Amniotic epithelial cell (primary cell): ENCODE measurements at places on chromosomes 7 and 10.

DNA sequence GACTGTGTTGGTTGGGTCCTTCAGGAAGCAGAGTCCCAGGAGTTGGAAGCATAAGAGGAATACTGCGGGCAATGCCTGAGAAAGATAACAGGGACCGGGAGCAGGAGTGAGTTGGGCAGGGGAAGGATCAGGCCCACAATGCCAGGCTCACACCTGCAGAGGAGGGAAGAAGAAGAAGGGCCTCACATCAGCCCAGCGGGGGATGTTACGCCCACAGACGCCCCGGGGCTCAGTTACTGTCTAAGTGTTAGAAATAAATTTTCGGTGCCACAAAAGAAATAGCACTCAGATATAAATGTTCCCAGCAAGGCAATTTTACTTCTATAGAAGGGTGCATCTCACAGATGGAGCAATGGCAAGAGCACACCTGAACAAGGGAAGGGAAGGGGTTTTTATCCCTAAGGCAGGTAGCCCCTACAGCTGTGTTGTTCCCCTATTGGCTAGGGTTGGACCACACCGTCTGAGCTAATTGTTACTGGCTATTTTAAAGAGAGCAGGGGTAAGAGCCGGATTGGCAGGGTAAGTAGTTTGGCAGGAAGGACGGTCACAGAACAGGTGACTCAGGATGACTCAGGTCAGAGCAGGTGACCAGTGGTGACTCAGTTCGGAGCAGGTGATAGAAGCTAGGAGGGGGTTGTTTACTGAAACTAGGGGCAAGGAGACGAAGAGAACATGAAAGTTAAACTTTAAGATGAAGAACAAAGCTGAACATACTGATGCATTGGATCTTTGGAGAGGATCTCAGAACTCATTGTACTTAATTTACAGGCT, at the start of gene NOS3:
Gene NOS3 (plus strand): TSS at position 602 of the 771 bp plus-strand sequence. CDS start 2,787 bp downstream, outside the sequence.
- no peak for DNase-seq

GRCh38 chr10:93080350-93081046, 6.8 kb downstream of the CYP26A1 start:
- DNase-seq, result peak; percentile 35

- no peak for DNase-seq
Measured at GRCh38 chr10:86262688-86263181, 103.9 kb downstream of the GRID1 start.

- no peak for DNase-seq
Measured at GRCh38 chr7:142153400-142153799, 41.9 kb downstream of the MGAM2 start.

DNA sequence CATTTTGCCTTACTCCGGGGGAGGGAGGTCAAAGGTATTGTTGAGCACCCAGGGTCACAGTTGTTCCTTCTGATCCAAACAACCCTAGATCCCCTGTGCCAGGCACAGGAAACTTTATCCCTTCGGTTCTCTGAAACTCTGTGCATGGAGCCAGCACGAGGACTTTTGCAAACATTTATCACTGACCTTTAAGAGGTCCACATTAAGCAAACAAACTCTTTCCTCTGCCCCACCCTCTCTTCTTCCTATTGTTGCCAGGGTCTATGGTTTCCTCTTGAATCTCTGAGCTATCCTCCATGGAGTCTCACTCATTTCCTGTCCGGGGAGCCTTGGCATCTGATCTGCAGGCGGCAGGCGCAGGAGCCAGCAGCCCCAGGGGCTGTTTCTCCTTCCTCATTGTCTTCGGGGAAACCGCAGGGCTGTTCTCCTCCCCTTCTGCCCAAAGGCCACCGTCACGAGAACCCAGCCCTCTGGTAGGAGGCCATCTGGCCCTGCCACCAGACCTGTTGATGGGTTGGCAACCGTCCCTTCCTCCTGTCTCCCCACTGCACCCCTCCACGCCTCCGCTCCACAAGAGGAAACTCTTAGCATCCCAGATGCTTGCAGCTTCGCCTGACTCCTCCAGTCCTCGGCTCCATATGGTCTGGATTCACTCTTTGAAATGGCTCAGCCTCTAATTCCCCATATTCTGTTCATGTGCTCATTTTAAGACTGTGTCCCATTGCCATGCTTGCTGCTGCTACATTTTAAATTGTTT, 327.3 kb upstream of the NRP1 start:
- no peak for DNase-seq

- no peak for DNase-seq
Measured at GRCh38 chr10:76049581-76050290, 618.3 kb downstream of the LRMDA start.

GRCh38 chr7:132443761-132444520, 132.3 kb downstream of the PLXNA4 start:
- no peak for DNase-seq

GRCh38 chr10:33594475-33594874, 260.0 kb upstream of the NRP1 start:
- DNase-seq, result no peak

GRCh38 chr10:105964009-105964408, 1200.5 kb downstream of the SORCS1 start:
- DNase-seq, result no peak

DNA sequence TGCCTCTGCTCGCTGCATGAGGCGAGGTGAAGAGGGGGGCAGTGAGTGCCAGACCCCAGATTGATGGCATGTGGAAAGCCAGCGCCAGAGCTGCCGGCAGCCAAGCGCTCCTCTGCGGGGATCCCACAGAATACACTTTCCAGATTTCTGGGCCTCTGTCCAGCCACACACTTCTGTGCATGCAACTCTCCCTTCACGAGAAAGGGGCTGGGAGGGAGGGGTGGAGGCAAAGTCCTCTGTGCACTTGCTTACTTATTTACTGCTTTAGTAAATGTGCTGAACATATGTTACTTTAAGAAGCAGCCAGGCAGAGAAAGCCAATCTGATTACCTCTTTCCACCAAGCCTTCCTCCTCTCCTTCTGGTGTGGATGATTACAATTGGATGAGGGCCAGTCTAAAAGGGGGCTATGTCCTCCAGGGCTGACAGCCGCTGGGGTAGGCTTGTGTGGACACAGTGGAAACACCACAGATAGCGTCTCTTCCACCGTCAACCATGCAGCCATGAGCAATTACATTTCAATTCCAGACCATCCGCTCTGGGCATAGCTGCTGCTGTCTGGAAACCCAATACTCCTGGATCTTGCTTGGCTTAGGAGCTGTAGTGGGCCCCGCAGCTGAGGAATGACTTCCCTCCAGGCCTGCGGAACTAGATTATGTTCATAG, 322.8 kb upstream of the ANKRD30A start:
- DNase-seq, result peak; percentile 18

GRCh38 chr10:46091080-46091827, 45.2 kb upstream of the MSMB start:
- no peak for DNase-seq

- DNase-seq, result no peak
Measured at GRCh38 chr10:79098596-79099015, 29.8 kb downstream of the ZMIZ1 start.

- no peak for DNase-seq
Measured at GRCh38 chr10:9268176-9268575, 1213.7 kb downstream of the GATA3 start.

GRCh38 chr10:74643596-74643975, 182.8 kb upstream of the KAT6B start:
- no peak for DNase-seq

DNA sequence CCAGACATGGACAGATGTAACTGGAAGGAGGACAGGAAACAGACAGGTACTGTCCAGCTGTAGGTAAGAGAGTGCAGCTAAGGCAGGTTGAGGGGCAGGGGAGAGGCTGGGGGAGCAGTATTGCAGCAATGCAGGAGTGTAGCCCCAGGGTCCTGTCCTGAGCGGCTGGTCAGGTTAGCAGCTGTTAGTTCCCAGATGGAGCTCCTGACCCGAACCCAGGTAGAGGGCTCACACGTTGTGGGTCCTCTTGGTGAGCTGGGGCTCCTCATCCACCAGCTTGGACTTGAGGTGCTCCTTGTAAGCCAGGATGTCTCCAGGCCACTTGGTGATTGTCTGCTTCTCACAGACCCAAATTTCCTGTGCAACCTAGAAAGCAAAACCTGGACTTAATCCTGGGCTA, 3.5 kb upstream of the H2BK1 start:
- no peak for DNase-seq

GRCh38 chr7:65731129-65731528, 141.7 kb upstream of the VKORC1L1 start:
- DNase-seq, result no peak

- DNase-seq, result peak; percentile 87
Measured at GRCh38 chr7:100983451-100984187, 14.3 kb downstream of the MUC12 start.

DNA sequence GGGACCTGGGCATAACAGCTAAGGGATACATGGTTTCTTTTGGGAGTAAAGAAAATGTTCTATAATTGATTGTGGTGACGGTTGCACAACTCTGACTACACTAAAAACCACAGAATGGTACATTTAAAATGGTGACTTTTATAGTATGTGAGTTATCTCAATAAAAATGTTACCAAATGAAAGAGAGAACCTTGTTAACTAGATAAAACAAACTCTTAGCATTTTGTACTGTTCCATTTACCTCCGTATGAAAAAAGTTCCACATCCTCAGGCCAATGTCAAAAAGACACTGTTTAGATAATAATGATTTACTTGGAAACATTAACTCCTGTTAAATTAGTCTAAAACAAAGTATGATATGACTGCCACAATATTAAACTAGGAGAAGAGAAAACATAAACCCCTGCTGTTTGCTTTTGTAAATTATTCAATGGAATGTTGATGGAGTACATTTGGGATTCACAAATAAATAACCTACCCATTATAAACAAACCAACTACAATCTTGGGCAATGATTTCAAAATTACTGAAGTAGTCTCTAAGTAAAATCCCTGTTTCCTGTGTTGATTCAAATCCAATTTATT, 60.7 kb downstream of the SMURF1 start:
- peak; percentile 20 for DNase-seq

GRCh38 chr7:80324032-80324431, 187.8 kb downstream of the GNAT3 start:
- DNase-seq, result peak; percentile 68

GRCh38 chr10:7787150-7787856, 490 bp downstream of the KIN start:
- peak; percentile 29 for DNase-seq

GRCh38 chr10:75016325-75016724, 95.1 kb upstream of the SAMD8 start:
- DNase-seq, result no peak

GRCh38 chr10:30197186-30197585, 137.8 kb upstream of the JCAD start:
- DNase-seq, result no peak

GRCh38 chr7:123961771-123962170, 36.7 kb downstream of the SPAM1 start:
- peak; percentile 20 for DNase-seq

DNA sequence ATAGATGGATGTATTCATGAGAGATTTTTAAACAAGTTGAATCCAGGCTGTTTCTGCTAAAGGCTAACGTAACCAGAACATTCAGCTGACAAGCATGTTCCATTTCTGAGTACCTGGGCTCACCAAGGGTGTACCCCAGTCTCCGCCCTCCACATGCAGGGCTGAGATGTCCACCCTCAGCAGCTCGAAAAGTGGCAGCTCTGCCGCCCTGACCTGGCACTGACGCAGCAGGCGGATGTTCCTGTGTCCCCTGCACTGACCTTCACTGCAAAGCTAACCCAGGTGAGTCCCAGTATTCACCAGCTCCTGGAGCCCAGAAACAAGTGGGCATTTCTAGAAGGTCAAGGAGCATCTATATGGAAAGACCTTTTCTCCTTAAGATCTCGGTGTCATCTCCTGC, 437.4 kb downstream of the PTPRN2 start:
- no peak for DNase-seq

DNA sequence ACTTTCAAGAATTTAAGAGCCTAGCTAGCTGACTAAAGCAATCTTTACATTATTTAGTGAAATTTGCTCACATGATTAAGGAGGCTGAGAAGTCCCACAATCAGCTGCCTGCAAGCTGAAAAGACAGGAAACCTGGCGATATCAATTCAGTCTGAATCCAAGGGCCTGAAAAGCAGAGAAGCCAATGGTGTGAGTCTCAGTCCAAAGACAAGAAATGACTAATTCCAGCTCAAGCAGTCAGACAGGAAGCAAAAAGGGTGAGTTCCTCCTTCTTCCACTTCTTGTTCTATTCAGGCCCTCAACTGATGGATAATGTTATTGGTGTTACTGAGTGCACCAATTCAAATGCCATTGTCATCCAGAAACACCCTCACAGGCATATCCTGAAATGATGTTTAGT, 1231.6 kb upstream of the CELF2 start:
- DNase-seq, result peak; percentile 39

DNA sequence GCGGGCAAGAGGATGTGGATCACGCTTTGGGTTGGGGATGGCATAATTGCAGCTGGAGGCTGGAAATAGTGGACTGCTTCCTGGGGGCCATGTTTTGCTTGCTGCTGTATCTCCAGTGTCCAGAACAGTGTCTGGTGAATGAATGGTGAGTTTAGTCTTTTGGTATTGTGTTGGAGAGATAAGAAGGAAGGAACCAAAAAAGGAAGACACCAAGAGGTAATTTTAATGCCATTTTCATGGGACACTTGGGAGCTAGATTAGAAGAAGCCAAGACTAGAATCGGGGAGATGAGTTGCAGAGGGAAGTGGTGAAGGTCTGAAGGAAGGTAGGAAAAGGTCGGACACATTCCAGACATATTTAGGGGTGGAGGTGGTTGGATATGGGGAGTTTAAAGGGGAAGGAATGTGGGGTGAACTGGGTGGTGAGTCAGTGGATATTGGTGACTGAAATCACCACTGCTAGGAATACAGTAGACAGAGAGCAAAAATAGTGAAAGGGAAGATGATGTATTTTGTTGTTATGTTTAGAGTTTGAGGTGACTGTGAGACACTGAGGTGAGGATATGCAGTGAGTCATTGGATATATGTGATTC, 76.7 kb downstream of the CCNY start:
- peak; percentile 60 for DNase-seq

DNA sequence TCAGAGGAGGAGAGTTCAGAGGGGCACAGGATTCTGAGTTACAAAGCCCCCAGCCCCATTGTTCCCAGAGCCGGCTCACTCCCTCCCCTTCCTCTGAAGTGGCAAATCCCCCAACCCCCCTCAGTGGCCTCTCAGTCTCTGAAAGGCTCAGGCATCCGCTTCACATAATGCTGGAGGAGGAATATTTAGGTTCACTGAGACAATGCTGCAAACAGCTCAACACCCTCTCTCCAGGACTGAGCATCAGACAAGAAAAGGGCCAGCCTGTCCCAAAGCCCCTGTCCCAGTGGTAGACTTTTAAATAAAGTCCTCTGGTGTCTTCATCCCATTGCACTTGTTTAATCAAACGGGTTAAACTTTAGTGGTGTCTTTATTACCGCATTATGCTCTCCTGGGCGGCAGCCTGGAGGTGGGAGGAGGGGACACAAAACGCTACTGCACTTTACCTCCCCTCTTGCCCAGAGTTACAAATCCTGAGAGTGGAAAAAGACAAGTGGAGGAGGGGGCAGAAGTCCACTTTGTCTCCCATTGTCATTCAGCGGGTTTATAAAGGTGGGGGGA, 257.9 kb downstream of the FGFR2 start:
- no peak for DNase-seq

DNA sequence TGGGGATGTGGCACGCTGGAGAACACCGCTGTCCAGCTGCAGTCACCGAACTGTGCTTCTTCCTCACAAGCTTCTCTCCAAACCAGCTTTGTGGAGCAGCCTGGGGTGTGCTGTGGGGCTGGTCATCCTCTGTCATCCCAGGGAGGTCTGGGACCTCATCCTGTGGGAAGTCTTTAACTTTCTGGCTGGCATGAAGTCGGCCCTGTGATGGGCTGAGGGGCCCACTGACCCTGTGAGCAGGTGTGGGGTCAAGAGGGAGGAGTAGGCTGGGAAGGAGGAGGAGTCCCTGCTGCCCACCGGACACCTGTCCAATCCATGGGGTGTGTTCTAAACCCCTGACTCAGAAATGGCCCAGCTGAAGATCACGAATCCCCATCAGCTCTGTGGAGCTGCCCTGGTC, 136.2 kb upstream of the SHH start:
- no peak for DNase-seq

GRCh38 chr10:79248341-79249185, 98.7 kb upstream of the PPIF start:
- DNase-seq, result peak; percentile 77
